T-helper 1 cell treated with Interleukin-12 subunit alpha and Interleukin-12 subunit beta and Interleukin-4 antibody, amounts not matched to agents 30 ng/mL and 1 ng/mL, for 36 hours (primary cell): ENCODE measurements at places on chromosomes 12 and 14. TPM values are rescaled to one million over a fixed set of nuclear protein-coding genes. Genes with fewer than 3 reads are reported as not detected.

Gene BBOF1
- total RNA-seq, result 1.0 and 1.1 TPM in 2 replicates

Gene SSPN
- total RNA-seq, result not detected in 2 replicates

Gene CBLN3
- 17.7 and 18.5 TPM in 2 replicates for total RNA-seq

Gene BDKRB2
- not detected in 2 replicates for total RNA-seq

Gene P3H3
- 1.9 and 2.7 TPM in 2 replicates for total RNA-seq

Gene SPX
- 0.95 and 1.2 TPM in 2 replicates for total RNA-seq

Gene GYS2
- 0.24 TPM in 1 of 2 replicates, not detected in the other for total RNA-seq

Gene IL23A
- 31.6 and 32.8 TPM in 2 replicates for total RNA-seq

Gene CABP1
- total RNA-seq, result 0.29 and 0.32 TPM in 2 replicates

Gene ATG2B
- 21.3 and 24.9 TPM in 2 replicates for total RNA-seq

Gene LUM
- total RNA-seq, result not detected in 2 replicates

Gene RPS6KL1
- total RNA-seq, result 5.7 and 5.9 TPM in 2 replicates

Gene BIN2
- total RNA-seq, result 181 and 187 TPM in 2 replicates

Gene AICDA
- total RNA-seq, result 0.17 TPM in 1 of 2 replicates, not detected in the other

Gene ACSS3
- total RNA-seq, result 0.05 TPM in 1 of 2 replicates, not detected in the other

Gene NANOG
- total RNA-seq, result not detected in 2 replicates

Gene SLIRP
- 76.1 and 80.9 TPM in 2 replicates for total RNA-seq
